ENCODE measurements at places on chromosomes 12 and 14.

- DNase-seq = no peak
Measured at GRCh38 chr14:75661499-75661814, 411 bp downstream of the TTLL5 start.

DNA sequence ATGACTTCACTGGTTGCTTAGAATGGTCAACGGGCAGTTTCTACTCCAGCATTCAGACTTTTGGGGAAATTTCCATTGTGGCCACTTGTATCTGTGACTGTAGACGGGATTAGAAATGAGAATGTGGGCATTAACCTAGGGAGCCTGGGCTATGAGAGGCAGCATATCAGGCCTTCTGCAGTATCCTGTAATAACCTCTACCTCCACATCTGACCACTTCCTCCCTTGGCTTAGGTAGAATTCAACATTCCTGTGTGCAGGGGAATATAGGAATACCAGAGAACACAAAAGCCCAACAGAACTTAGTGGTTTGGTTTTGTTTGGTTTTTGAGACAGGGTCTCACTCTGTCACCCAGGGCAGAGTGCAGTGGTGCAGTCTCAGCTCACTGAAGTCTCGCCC is 76.4 kb upstream of the HOXC13 start:
- DNase-seq = no peak

GRCh38 chr12:32693036-32693435 is 13.9 kb downstream of the DNM1L start:
- DNase-seq = no peak

DNA sequence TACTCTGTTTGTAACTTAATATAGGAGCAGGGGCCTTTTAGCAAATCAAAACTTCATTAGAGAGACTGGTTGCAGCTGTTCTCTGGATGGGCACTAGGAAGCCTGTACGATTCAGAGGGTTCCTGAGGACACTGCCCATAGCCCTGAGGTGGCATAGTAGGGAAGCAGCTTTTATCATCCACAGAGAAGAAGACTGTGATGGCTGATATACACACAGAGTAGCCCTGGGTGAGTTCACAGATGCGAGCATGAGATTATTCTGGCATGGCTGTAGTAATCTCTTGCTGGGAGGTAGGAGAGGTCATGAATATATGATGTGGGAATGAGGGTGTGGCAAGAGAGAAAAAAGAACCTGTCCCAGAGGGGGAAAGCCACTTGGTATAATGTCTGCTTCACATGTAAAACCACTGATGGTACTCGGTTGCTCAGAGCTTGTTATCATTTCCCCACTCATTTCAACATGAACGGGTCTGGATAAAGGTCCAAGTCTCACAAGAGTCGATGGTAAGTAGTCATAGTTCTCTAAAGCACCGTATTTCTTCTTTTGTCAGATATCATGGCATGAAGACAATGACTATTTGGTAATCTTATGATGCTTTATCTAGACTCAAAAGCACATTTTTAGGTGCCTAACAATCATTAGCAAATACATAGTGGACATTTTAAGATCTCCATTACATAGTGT is 52.0 kb downstream of the PEBP1 start:
- DNase-seq = no peak

GRCh38 chr12:41365653-41366171 is 177.6 kb downstream of the PDZRN4 start:
- DNase-seq = no peak

DNA sequence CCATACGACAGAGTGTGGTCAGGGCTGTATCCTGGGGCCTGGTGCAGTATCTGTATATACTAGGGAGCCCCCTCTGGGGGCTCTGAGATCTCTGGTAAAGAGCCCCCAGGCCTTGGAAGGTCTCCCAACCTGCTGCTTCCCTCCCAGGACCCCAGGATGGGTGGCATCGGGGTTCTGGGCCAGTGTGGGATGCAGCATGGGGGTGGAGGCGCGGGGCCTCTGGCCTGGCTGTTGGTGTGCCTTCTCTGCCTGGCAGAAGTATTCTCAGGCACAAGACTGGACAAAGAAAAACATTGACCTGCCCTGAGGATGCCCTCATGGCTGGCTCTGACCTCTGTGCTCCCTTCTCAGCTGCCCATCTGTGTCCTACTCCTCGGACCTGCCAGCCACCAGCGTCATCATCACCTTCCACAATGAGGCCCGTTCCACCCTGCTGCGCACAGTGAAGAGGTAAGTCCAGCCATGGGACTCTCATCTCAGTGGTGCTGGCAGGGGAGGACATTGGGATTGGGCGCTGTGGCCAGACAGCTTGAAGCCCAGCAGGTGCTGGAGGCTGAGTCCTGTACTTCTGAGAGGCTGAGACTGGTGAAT is 64.5 kb downstream of the GALNT16 start:
- no peak for DNase-seq

- no peak for DNase-seq
Measured at GRCh38 chr12:57460468-57460784, 841 bp downstream of the GLI1 start.

- no peak for DNase-seq
Measured at GRCh38 chr12:6840330-6840729, 395 bp upstream of the GNB3 start.

DNA sequence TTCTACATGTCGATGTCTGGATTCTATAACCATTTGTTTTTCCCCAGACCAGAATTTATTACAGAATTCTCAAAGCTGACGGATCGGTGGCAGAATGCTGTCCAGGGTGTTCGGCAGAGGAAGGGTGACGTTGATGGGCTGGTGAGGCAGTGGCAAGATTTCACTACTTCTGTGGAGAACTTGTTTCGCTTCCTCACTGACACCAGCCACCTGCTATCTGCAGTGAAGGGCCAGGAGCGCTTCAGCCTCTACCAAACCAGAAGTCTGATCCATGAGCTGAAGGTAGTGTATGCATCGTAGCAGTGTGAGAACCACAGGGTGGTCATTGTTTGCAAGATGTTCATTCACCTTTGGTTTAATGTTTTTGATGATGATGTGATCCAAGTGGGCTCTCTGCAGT is 124.0 kb downstream of the ESR2 start:
- no peak for DNase-seq

- no peak for DNase-seq
Measured at GRCh38 chr12:82740129-82741000, 53.7 kb downstream of the TMTC2 start.

DNA sequence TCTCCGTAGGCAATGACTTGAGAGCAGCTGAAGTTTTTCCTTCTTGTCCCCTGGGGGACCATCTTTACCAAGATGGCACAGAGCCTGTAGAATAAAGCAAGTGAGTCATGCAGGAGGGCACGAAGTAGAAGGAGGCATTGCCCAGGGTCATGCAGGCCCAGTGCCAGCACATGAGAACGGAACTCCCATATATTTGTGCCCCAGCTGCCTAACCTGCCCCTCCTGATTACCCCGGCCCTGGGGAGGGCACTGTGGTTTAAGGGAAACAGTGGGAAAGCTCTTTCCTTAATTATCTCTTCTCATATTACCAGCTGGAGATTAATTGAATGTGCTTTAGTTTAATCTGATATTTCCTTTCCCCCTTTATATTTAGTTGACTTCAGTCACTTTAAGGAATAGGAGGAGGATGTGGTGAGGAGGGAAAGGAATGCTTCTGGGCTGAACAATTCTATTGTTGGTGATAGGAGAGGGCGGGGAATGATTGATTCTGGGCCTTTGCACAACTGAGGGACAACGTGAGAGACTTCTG is 51.9 kb downstream of the RASSF8 start:
- DNase-seq = no peak

DNA sequence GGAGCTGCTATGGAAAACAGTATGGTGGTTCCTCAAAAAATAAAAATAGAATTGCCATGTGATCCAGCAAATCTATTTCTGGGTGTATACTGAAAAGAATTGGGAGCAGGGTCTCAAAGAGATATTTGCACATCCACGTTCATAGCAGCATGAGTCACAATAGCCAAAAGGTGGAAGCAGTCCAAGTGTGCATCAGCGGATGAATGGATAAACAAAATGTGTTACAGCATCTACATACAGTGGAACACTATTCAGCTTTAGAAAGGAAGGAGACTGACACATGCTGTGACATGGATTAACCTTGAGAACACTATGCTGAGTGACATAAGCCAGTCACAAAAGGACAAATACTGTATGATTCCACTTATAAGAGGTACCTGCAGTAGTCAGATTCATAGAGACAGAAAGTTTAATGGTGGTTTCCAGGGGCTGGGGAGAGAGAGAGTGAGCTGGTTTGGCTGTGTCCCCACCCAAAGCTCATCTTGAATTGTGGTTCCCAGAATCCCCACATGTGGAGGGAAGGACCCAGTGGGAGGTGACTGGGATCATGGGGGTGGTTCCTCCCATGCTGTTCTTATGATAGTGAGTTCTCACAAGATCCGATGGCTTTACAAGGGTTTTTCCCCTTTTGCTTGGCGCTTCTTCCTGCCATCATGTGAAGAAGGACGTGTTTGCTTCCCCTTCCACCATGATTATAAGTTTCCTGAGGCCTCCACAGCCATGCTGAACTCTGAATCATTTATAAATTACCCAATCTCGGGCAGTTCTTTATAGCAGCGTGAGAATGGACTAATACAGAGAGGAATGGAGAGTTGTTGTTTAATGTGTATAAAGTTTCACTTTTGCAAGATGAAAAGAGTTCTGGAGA is 17.6 kb upstream of the TBC1D30 start:
- DNase-seq = no peak

DNA sequence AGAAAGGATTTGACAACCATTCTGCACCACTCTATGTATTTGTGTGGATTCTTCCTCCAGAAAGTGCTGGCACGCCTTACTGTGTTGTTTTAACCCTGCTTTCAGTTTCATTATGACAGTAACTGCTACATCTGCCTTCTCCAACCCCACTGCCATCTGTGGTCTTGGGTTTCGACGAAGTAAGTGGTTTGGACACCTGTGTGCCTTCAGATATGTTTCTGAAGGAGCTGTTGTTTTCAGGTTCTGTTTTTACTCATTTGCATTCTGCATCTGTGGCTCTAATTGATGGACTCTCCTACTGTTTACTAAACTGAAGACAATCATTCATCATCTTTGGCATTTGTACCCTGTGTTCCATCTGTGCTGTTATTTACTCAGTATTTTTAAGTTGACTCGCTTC is 4.1 kb downstream of the TSHR start:
- DNase-seq = no peak

GRCh38 chr12:58809064-58809607 is 111.2 kb downstream of the LRIG3 start:
- DNase-seq = no peak

GRCh38 chr14:105817971-105818711 is 291.8 kb downstream of the TMEM121 start:
- no peak for DNase-seq

- no peak for DNase-seq
Measured at GRCh38 chr14:28321475-28322244, 444.9 kb upstream of the FOXG1 start.

DNA sequence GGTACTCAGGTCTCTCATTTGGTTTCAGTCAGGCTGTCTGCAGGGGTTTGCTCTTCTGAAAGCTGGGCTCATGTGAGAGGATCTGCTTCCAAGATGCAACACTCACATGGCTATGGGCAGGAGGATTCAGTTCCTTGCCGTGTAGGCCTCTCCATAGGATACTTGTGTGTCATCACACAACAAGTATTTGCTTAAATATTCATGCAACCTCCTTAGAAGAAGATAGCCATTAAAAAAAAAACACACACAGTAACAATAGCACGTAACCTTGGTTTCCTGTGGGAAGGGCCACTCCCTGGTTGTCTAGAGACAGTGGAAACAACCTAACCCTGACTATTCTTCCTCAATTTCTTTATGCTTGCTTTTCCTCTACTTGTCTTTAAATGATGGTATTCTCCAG is 31.8 kb upstream of the CLEC4E start:
- DNase-seq = no peak

- DNase-seq = no peak
Measured at GRCh38 chr14:103932791-103933490, 4.7 kb downstream of the TDRD9 start.

DNA sequence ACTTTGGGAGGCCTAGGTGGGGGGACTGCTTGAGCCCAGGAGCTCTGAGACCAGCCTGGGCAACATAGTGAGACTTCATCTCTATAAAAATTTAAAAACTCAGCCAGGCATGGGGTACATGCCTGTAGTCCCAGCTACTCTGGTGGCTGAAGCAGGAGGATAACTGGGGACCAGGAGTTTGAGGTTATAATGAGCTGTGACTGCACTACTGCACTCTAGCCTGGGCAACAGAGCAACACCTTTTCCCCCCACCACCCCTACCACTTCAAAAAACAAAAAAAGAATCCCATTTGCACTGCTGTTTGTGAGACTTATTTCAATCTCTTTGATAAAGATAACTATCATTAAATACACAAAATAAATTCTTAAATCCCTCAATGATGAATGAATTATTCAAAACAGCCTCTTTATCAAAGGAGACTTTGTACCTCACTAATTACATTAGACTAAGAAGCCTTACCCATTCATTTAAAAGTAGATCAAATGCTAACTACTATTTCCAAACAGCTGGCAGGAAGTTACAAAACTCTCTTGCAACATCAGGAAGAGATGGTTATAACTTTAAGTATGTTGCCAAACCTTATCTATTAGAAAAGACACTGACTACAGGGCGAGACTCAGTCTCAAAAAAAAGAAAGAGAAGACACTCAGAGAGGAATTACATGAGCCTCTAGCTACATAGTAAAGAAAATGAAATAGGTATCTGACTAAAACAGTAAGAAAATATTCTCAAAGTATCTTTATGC is 14.7 kb downstream of the BLTP3B start:
- DNase-seq = no peak

- DNase-seq = no peak
Measured at GRCh38 chr12:97061171-97061570, 154.1 kb downstream of the NEDD1 start.

- no peak for DNase-seq
Measured at GRCh38 chr12:19351346-19351745, 87.9 kb upstream of the AEBP2 start.

DNA sequence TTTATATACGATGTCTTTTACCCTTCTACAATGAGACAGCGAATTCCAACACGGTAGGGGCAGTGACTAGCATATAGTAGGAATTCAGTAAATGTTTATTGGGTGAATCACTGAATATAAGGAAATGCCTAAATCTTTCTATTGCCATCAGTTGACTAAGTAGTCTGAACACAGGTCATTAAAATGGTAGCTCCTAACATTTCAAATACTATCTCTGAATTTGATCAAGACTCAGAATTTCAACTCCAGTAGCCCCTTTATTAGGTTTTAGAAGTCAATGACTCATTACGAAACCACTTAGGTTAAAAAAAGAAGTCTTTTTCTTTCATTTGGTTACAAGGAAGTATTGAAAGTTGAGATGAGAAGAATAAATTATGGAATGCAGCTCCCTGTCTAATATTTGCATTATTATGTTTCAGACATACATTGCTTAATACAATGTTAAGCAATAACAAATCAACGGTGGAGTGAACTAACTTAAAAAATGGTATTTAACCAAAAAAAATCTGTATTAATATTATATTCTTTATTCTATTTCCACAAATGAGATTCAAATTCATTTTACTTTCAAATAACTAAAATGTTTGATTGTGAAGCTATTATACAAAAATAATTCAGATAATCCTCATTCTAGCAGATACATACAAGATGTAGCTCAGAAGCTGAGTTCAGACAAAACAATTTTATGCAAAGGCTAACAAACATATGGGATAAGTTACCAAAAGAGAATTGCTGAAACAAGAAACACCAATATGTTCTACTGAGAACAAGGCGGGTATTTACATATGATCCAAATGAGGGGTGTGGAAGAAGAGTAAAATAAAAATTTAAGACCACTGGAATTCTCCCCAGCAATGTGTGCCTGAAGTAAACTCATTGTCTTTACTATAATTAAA is 302.7 kb downstream of the CEP128 start:
- DNase-seq = no peak

GRCh38 chr14:23589606-23590005 is 11.0 kb upstream of the JPH4 start:
- DNase-seq = no peak
